T-cell (primary cell): ENCODE measurements at places on chromosomes 13 and 19. TPM values are rescaled to one million over a fixed set of nuclear protein-coding genes. Genes with fewer than 3 reads are reported as not detected.

FXYD3 gene
- total RNA-seq: 0.79 TPM

- H3K27ac ChIP-seq: no peak overlapping the region
- H3K4me1 ChIP-seq: no peaks in the 10 kb centered on the region
- H3K4me3 ChIP-seq: no peak overlapping the region
- no peaks in the 10 kb centered on the region for H3K36me3 ChIP-seq
- peaks cover 8% of the 10 kb centered on the region for H3K27me3 ChIP-seq
Observed at GRCh38 chr13:79560954-79561353, 80.0 kb downstream of the NDFIP2 start.

ZNF491 gene
- total RNA-seq: 3.2 TPM

GRCh38 chr19:55097864-55098715, 19.3 kb downstream of the PPP1R12C start:
- H3K4me3 ChIP-seq: no peak overlapping the region
- no peak for DNase-seq
- no peaks in the 10 kb centered on the region for H3K4me1 ChIP-seq
- H3K27ac ChIP-seq: no peak overlapping the region
- no peaks in the 10 kb centered on the region for H3K27me3 ChIP-seq
- H3K36me3 ChIP-seq: peaks cover 19% of the 10 kb centered on the region

CABP5 gene
- not detected for total RNA-seq
